ENCODE measurements at places on chromosomes 7 and 10. TPM values are rescaled to one million over a fixed set of nuclear protein-coding genes. Genes with fewer than 3 reads are reported as not detected.

Gene ZNF518A
- 19.8 TPM for total RNA-seq

Gene MORN4
- total RNA-seq = 0.36 TPM

Gene ZNF107
- total RNA-seq = 3.0 TPM

Gene SH2D4B
- total RNA-seq = not detected

Gene DUS4L
- total RNA-seq = 3.5 TPM

Gene OR6B1
- not detected for total RNA-seq

Gene CRHR2
- 0.95 TPM for total RNA-seq

Gene SLC16A12
- 0.72 TPM for total RNA-seq

Gene NACAD
- 3.2 TPM for total RNA-seq

Gene EFCAB10
- not detected for total RNA-seq

Gene PKD2L1
- total RNA-seq = 0.37 TPM

Gene NKX2-3
- 0.63 TPM for total RNA-seq

Gene ADAM12
- total RNA-seq = 4.9 TPM

Gene SPDYE16
- not detected for total RNA-seq

Gene PALS2
- total RNA-seq = 19.0 TPM

Gene TMEM236
- total RNA-seq = 3.3 TPM

Gene NET1
- total RNA-seq = 201 TPM

Gene TAC1
- 1.8 TPM for total RNA-seq

Gene ZC3HAV1L
- 23.3 TPM for total RNA-seq

Gene CABCOCO1
- total RNA-seq = not detected

Gene TRPV6
- total RNA-seq = 0.56 TPM

Gene CAPZA2
- total RNA-seq = 152 TPM

Gene REPIN1
- total RNA-seq = 54.8 TPM

Gene KCP
- 0.88 TPM for total RNA-seq

Gene NUB1
- total RNA-seq = 76.4 TPM

Gene NRAP
- not detected for total RNA-seq

Gene DOCK4
- 86.9 TPM for total RNA-seq

Gene GIMAP1
- total RNA-seq = 2.1 TPM

Gene NME8
- total RNA-seq = not detected

Gene AGMO
- 2.2 TPM for total RNA-seq

Gene CCDC172
- total RNA-seq = not detected

Gene OPN1SW
- not detected for total RNA-seq

Gene CPA2
- 0.88 TPM for total RNA-seq

Gene ADAMTS14
- 0.19 TPM for total RNA-seq

Gene CHRM2
- total RNA-seq = not detected

Gene LIPK
- total RNA-seq = not detected

Gene CCL24
- not detected for total RNA-seq

Gene ALOX5
- total RNA-seq = 40.6 TPM

Gene NEURL1
- 0.12 TPM for total RNA-seq

Gene POLR1F
- 9.6 TPM for total RNA-seq

Gene NUPR2
- total RNA-seq = not detected

Gene TAS2R41
- not detected for total RNA-seq

Gene CHN2
- 14.2 TPM for total RNA-seq

Gene HEPACAM2
- total RNA-seq = not detected

Gene AQP1
- total RNA-seq = 291 TPM

Gene CLRN3
- total RNA-seq = not detected

Gene TRIM50
- not detected for total RNA-seq

Gene CEP55
- total RNA-seq = 0.19 TPM

Gene SEPHS1
- total RNA-seq = 38.6 TPM
